ENCODE measurements at places on chromosomes 7 and 10.
A peak's percentile ranks its signal among the peaks of the same experiment; 100 is the strongest.

DNA sequence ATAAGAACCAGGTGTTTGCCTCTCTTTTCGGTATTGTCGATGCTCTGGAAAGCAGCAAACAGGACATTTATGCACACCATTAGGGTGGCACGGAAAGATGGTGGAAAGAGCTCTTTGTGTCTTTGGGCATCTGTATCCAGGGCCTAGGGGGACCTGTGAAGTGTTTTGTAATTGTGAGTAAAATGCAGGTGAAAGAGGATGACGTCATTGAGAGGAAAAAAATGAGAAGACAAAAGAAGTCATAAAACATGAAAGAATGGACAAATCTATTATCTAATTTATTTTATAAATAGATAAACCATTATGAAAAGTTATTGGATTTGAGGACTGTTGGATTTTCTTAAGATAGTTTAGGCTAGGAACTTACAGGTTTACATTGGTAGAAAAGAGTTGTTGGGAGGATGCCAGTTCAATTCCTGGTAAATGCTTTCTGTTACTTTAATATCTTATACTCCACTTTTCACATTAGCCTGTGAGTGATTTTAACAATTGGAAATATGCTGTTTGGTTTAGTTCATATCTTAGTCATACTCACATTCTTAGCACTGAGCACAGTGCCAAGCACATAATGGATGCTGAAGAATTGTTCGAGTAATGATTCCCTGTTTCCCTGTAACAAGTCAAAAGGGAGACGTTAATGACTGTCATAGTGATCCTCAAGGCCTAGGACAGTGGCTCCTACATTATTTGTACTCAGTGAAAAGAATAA, 62.6 kb downstream of the EXOC4 start:
- no peak for DNase-seq

DNA sequence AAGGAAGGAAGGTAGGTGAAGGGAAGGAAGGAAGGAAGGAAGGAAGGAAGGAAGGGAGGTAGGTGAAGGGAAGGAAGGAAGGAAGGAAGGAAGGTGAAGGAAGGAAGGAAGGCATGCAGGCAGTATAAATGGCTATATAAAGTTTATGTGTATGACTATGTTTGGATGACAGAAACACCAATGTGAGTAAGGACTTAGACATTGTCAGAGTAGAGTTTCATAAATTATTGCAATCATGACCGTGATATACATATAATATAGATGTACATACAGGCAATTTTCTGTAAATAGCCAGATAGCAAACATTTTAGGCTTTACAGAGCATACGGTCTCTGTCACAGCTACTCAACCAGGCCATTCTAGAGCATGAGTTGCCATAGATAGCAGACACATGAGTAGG, 133.8 kb upstream of the AKR1E2 start:
- DNase-seq = no peak

DNA sequence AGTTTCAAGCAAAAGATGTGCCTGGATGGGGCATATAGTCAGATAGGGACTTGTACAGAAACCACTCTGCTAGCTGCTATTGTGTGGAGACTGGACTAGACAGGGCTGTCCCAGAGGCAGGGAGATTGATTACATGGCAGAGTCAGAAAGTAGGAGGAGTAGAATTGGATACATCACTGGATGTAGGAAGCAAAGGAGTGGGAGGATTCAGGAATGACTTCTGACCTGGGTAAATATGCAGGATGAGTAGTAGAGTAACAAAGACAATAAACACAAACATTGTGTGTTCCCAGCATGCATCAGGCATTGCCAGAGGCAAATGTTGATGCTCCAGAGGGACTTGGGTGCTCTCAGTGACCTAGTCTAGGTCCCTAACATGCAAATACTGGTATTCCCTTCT, 30.9 kb upstream of the MAT1A start:
- no peak for DNase-seq

- DNase-seq = no peak
Observed at GRCh38 chr7:101453617-101454016, 90.9 kb downstream of the COL26A1 start.

DNA sequence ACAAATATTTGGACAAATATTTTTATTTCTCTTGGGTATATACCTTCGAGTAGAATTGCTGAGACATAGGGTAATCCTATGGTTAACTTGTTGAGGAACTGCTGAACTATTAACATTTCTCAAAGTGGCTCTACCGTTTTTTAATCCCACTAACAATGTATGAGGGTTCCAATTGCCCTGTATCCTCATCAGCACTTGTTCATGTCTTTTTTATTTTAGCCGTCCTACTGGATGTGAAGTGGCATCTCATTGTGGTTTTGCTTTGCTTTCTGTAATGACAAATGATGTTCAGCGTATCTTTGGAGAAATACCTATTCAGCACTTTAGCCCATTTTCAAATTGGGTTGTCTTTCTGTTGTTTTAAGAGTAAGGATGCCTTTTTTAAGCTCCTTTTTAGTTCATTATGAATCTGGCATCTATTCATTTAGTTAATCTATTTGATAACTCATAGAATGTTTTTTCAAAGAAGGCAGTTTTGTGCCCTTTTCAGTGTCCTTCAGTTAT, 40.0 kb downstream of the MCU start:
- DNase-seq = no peak

GRCh38 chr10:106032450-106033002, 1132.0 kb downstream of the SORCS1 start:
- DNase-seq = no peak

GRCh38 chr10:24603333-24603732, 120.4 kb downstream of the ARHGAP21 start:
- DNase-seq = peak; percentile 8

DNA sequence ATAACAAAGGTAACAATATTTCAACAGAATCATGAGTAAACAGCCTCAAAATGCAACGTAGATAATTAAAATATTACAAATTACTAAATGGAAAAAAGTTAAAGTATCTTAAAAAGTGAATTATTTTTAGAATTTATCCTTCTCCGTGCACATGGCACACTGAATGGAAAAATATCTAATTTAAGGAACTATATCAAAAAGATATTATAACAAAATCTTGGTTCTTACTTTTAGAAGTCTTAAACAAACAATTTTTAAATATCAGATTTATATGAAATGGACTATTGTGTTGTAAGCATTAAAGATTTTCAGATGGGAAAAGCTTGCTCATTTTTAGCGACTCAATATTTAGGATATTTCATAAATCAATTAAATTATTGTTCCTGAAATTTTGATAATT, 72.0 kb downstream of the AGMO start:
- DNase-seq = no peak

- DNase-seq = no peak
Observed at GRCh38 chr10:92995509-92995908, 65.1 kb upstream of the CYP26C1 start.
